ENCODE measurements at places on chromosomes 7 and 10.

DNA sequence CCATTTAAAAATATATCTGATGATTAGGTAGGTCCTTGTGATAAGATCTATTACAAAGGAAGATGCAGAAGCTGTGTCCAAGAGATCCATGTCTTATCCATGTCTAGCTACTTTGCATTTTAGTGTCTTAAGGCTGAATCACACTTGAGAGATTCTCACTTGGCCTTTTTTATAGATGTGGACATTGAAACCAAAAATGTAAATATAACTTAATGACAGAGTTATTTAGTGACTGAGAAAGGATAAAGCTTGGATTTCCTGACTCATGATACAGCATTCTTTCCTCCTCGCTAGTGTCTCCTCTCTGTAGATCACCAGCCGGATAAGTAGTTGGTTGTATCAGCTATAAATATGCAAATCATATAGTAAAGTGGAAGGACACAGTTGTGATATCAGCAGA is 23.3 kb downstream of the INHBA start:
- no peak for DNase-seq

DNA sequence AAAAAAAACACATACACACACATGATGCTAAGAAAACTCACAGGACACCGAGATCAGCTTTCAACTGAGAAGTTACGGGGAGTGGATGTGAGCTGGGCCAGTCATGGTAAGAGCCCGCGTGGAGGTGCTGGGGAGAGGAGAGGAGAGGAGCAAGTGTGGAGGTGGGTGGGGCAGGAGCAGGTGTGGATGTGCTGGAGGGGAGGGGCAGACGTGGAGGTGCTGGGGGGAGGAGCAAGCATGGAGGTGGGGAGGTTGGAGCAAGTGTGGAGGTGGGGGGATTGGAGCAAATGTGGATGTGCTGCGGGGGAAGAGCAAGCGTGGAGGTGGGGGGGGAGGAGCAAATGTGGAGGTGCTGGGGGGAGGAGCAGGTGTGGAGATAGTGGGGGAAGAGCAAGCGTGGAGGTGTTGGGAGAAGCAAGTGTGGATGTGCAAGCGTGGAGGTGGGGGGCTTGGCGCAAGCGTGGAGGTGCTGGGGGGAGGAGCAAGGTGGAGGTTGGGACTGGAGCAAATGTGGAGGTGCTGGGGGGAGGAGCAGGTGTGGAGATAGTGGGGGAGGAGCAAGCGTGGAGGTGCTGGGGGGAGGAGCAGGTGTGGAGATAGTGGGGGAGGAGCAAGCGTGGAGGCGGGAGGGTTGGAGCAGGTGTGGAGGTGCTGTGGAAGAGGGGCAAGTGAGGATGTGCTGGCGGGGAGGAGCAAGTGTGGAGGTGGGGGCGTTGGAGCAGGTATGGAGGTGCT is 24.5 kb upstream of the NCAPG2 start:
- DNase-seq: no peak

- no peak for DNase-seq
Observed at GRCh38 chr10:132175907-132176581, 10.7 kb upstream of the DPYSL4 start.

- peak; percentile 86 for DNase-seq
Observed at GRCh38 chr10:44955413-44956070, 4.1 kb upstream of the RASSF4 start.

DNA sequence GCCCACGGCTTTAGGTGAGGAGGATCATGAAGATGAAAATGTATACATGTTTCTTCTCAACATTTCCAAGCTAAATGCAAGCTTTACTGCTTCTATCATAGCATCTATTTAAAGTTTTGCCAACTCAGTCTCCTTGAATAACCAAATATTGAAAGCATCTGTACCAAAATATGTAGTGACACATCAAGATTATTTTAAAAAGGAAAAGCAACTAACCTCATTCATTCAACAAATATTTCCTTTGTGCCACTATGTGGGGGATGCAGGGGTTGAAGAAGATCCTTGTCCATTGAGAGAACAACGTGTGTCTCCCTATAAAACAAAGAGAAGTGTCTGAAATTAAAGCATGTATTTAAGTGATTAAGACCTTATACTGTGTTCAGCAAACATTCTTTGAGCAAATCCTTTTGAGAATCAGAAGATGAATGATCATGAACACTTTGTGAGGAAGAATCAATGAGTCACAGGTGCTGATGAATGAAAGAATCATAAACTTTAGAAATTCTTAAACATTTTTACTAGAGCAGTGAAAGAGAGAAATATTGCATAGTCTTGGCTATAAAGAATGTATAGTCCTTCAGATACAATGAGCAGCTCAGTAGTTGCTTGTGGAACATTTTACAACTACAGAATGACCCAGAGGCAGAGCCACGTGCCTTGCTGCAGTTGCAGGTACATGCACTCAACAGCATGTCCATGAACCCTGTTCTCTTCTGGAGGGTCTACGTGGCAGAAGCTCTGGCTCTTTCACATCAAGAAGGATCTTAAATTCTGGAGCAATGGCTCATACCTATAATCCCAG is 13.9 kb downstream of the TAS2R60 start:
- DNase-seq: no peak

DNA sequence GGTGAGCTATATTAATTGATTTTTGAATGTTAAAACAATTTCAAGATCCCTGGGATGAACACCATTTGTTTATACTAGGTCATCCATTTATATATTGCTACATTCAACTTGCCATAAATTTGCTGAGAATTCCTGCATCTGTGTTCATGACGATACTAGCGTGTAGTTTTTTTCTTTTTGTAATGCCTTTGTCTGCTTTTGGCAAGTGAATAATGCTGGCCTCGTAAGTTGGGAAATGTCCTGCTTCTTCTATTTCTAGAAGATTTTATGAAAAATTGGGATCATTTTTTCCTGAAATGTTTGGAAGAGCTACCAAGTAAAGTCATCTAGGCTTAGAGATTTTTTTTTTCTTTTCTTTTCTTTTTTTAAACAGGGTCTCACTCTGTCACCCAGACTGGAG is 12.9 kb upstream of the MEST start:
- no peak for DNase-seq

GRCh38 chr10:14403359-14403758 is 72.6 kb upstream of the FRMD4A start:
- DNase-seq: no peak

GRCh38 chr7:91137788-91138368 is 126.4 kb upstream of the FZD1 start:
- no peak for DNase-seq

GRCh38 chr10:13847201-13847631 is 260.5 kb downstream of the PRPF18 start:
- DNase-seq: no peak

- DNase-seq: no peak
Observed at GRCh38 chr7:111224354-111225231, 133.7 kb downstream of the LRRN3 start.

DNA sequence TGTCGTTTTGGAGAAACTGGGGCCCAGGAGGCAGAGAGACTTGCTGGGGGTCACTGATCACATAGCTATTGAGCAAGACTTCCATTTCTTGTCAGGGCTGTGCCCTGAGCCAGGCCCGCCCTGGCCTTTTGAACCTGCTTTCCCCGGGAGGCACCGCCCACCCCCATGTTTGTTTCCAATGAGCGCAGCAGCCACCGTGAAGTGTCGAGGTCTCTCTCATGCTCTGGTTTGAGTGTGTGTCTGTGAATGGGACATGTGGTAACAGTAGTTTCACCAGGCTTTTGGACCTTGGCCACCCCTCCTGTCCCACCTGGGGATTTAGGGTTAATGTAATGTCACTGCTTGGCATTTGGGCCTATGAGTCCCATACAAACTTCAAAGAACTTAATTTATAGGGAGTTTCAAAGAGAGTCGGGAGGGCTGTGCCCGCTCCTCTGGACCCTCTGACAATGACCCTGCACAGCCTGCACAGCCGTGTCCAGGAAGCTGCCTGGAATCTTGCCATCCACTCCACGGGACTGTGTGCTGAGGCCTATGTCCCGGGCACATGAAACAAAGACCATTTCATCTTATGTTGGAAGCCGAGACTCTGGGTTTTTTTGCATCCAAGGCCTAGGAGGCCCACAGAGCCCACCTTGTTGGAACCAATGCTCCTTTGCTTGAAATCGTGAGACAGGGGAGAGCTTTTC is 6.3 kb downstream of the PRF1 start:
- no peak for DNase-seq

- DNase-seq: no peak
Observed at GRCh38 chr7:105011831-105012502, 2.0 kb upstream of the KMT2E start.

DNA sequence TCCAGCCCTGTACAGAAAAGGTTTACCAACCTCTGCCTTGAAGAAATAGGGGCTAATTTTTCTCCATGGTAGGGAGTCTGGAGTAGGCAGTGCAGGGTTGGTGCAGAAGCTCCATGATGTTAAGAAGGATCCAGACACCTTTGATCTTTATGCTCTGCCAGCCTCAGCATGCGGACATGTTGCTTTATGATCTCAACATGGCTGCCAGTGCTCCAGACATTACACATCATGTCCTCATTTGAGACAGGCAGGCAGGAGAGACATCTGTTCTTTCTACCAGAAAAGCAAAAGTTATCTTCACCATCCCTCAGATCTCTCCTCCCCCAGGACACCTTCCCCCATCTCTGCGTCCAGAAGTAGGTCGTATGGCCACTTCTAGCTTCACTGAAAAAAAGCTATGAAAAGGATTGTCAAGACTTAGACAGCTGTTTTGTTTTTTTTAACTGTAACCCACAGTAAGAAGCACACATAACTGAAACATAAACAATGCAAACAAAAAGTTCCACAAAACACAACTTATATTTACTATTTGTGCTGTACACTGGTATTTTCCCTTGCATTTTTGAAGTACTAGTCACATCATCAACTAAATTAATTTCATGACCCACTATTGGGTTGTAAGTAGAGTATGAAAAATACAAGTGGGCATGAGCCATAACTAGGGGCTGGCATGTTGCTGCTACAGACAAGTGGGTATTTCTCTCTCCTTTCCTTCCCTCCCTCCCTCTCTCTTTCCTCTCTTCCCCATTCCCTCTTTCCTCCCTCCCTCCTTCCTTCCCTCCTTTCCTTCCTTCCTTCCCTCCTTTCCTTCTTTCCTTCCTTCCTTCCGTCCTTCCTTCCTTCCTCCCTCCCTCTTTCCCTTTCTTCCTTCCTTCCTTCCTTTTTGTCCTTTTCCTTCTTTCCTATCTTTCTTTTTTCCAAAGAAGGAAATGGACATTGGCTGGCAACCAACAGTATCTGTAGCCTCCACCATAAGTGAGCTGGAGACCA is 2.6 kb upstream of the RASSF4 start:
- no peak for DNase-seq

GRCh38 chr7:46759711-46760480 is 822.0 kb downstream of the TNS3 start:
- no peak for DNase-seq

Data from tibial nerve (tissue), 4 donors.